ENCODE measurements at places on chromosomes 2 and 18.

GRCh38 chr2:241534701-241535375 is 23.7 kb upstream of the BOK start:
- no peak for DNase-seq

DNA sequence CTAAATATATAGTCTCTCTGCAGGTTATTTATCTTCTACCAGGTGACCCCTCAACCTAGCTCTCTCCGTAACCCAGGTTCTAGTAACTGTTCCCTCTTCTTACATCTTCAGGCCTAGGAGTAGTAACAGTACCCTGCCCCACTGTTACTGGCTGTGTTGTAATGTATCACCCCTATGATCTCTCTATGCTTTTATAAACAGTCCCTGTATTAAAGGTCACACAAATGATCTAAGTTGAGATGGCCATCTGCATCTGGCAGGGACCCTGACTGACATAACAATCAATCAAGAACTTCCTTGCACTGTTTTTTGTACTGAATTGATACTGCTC is 219.7 kb upstream of the STK17B start:
- DNase-seq = no peak

- DNase-seq = no peak
These were observed 241.6 kb downstream of the CDCA7 start for GRCh38 chr2:173596244-173596643.

- DNase-seq = no peak
These were observed 285.1 kb upstream of the SLC14A2 start for GRCh38 chr18:45330170-45330594.

- no peak for DNase-seq
These were observed 8.7 kb downstream of the TFCP2L1 start for GRCh38 chr2:121276341-121276740.

DNA sequence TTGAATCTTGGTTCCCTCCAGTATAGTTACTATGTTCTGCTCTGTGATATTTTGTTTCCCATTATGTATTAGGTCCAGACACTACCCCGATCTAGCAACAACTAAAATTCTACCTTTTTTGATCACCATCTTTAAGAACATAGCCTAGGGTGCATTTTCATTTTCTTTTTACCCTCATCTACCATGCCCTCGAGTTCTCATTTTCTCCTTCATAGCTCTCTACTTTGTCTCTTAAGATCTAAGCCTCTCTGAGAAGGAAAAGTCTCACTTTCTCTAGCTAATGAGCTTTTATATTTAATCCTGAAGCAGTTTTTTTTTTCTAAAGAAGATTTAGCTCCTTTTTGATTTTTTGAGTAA is 1089.4 kb upstream of the SLC39A10 start:
- DNase-seq = no peak

DNA sequence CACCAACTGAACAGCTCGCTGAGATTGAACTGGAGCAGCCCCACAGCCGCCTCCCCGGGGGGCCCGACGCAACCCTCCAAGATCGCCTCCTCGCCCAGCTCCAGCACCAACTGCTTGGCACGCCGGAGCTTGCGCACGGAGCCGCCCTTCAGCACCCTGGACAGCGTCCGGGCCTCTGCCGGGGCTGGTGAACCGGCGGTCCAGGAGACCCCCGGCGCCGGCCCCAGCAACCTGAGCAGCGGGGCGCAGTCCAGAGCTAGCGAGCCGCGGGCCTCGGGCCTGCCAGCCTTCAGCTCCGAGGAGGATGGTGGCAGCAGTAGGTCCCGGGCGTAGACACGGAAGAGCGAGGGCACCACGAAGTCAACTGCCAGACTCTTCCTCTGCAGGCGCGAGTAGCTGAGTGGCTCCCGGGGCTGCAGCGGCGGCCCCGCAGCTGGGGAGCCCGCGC is 1.2 kb downstream of the ALK start:
- no peak for DNase-seq

- DNase-seq = no peak
These were observed 501.0 kb downstream of the EIPR1 start for GRCh38 chr2:2876331-2877221.

- no peak for DNase-seq
These were observed 33.2 kb downstream of the PLA2R1 start for GRCh38 chr2:160029270-160029628.

DNA sequence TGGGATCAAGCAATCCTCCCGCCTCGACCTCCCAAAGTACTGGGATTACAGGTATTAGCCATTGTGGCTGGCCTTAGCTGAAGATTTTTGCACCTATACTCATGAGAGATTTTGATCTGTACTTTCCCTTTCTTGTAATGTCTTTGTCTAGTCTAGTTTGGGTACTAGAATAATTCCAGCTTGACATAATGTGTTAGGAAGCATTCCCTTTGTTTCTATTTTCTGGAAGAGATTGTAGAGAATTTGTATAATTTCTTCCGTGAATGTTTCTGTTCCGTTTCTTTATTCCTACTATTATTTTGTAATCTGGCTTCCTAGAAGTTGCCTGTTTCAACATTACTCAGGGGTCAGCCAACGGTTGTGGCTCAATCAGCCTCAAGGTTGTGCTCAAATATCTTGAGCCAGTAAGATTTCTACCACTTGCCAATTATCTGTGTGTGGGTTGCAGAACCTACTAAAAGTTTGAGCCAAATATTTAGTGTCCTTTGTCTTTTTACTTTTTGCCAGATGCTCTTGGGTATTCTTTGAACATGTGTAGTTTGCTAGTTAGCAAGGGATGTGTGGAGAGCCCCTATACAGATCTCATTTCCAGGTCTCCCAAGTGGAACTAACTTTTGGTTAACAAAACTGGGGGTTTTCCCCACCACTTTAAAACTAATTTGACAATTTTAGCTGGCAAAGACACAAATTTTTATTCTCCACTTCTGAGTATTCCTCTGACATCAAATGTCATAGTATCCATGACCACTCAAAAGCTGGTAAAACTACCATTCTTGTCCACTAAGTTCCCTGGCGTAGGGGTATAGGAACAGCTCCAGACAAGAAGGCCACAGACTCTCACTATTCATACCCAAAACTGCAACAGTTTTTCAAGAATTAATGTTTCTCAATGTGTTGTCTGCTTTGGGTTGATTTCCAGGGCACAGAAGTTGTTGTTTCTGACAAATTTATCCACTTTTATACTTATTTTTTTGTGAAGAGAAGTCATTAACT is 42.8 kb upstream of the BAZ2B start:
- DNase-seq = no peak

All from NCI-H345 (cell line).